Mesothelial cell of epicardium (in vitro differentiated cells): ENCODE measurements at places on chromosomes 1 and 21. TPM values are rescaled to one million over a fixed set of nuclear protein-coding genes. Genes with fewer than 3 reads are reported as not detected.
A peak's percentile ranks its signal among the peaks of the same experiment; 100 is the strongest.

DNA sequence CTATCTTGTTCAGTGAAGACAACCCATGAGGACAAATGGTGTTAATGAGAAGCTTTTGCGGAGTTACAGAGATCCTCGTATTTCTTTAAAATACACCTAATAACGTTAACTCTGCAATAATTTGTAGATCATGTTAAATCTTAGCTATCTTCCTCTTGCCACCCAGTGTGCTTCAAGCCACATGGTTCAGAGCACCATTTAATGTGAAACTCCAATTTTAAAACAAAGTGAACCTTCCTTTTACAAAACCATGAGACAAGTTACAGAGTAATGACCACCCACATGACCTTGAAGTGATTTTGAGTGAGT lies 1.7 kb upstream of the KCNE2 start:
- no peak for DNase-seq
- peaks cover 12% of the 10 kb centered on the region for H3K27me3 ChIP-seq
- no peak overlapping the region for H3K27ac ChIP-seq
- no peaks in the 10 kb centered on the region for H3K4me1 ChIP-seq

- H3K27me3 ChIP-seq, result no peaks in the 10 kb centered on the region
- H3K4me1 ChIP-seq, result peaks cover 9% of the 10 kb centered on the region
- no peak for DNase-seq
- H3K36me3 ChIP-seq, result no peaks in the 10 kb centered on the region
- H3K4me3 ChIP-seq, result no peak overlapping the region
- H3K27ac ChIP-seq, result no peak overlapping the region
Observed at GRCh38 chr1:186183219-186183618, 191.8 kb downstream of the TPR start.

DNA sequence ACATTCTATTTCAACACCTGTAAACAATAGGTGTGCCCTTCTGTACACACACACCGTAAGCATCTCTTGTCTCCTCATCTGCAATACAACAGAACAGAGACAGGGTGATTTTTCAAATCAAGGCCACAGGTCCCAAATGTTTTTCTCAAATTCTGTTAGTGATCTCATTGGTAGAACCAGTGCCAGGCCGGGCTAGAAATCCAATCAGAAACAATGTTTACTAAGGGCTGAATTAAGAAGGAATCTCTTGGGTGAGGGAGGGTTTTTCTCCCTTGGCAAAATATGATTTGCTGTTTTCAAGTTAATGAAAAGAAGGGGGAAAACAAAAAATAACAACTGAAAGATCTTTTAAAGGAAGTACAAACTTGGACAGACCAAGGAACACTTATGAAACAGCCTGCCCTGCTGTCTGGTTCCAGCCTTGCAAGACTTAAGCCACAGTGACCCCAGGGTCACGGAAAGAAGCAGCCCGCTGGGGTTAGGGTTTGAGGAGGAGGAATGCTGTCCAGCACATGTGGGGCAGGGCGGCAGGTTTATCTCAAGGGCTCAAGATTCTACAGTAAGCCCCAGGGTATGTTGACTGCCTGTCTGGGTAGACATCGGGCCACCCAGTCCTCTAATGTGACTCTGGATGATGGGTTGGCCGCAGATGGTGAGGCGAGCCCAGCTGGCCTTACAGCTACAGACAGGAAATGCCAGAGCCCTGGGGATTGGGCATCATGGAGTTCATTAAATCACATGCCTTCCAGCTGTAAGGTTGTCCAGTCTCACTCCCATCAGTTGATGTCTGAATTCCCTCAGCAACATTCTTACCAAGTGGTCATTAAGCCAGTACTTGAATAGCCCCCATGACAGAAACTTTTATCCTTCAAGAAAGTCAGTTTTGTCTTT lies 73.3 kb upstream of the SLC44A3 start:
- H3K27me3 ChIP-seq, result no peaks in the 10 kb centered on the region
- no peak overlapping the region for H3K4me3 ChIP-seq
- peaks cover 9% of the 10 kb centered on the region for H3K4me1 ChIP-seq
- H3K36me3 ChIP-seq, result peaks cover 6% of the 10 kb centered on the region
- no peak overlapping the region for H3K27ac ChIP-seq

- H3K27ac ChIP-seq, result no peak overlapping the region
- H3K4me1 ChIP-seq, result peaks cover 6% of the 10 kb centered on the region
- H3K36me3 ChIP-seq, result no peaks in the 10 kb centered on the region
- H3K4me3 ChIP-seq, result no peak overlapping the region
- DNase-seq, result no peak
- no peaks in the 10 kb centered on the region for H3K27me3 ChIP-seq
Observed at GRCh38 chr1:245094954-245095353, 59.8 kb upstream of the KIF26B start.

The SF3B4 gene
- total RNA-seq, result 68.7 to 72.8 TPM (median 69.2 TPM) in 3 replicates

DNA sequence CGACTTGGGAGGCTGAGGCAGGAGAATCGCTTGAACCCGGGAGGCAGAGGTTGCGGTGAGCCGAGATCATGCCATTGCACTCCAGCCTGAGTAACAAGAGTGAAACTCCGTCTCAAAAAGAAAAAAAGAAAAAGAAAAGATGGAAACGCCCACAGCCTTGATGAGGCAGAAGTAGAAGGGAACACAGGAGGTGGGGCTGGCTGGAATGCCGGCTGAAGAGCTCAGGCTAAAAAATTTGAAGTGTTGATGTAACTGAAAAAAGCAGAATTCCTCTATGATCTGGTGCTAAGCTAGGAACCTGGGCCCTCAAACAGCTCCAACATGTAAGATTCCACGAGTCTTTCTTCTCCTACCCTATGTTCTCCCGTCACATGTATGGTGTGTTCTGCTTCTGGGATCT lies 53.6 kb downstream of the SLC66A1 start:
- H3K36me3 ChIP-seq, result peaks cover 1% of the 10 kb centered on the region
- peak overlapping the region; percentile 75 for H3K27ac ChIP-seq
- no peak overlapping the region for H3K4me3 ChIP-seq
- DNase-seq, result no peak

The LORICRIN gene
- total RNA-seq, result not detected in 3 replicates

The OR2T2 gene
- total RNA-seq, result not detected in 3 replicates

The SPRR4 gene
- total RNA-seq, result not detected in 3 replicates

GRCh38 chr1:244458781-244459180 lies 2.3 kb upstream of the CATSPERE start:
- no peaks in the 10 kb centered on the region for H3K27me3 ChIP-seq
- peaks cover 32% of the 10 kb centered on the region for H3K4me1 ChIP-seq
- H3K4me3 ChIP-seq, result no peak overlapping the region
- H3K36me3 ChIP-seq, result peaks cover 9% of the 10 kb centered on the region
- DNase-seq, result no peak
- no peak overlapping the region for H3K27ac ChIP-seq

DNA sequence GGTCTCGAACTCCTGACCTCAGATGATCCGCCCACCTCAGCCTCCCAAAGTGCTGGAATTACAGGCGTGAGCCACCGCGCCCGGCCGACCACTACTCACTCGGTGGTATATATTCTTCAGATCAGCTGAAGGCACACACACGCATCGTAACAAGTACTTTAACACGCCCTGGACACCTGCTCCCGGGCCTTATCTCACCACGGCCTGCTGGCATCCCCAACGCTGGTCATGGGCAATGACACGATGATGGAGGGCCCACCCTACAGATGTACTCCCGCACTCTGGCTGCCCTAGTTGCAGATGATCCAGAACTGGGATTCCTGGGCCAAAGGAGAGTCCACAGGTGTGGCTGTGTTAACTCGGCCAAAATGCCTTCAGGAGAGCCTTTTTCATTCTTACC lies 11.6 kb downstream of the UBE2J2 start:
- H3K4me3 ChIP-seq, result no peak overlapping the region
- no peaks in the 10 kb centered on the region for H3K27me3 ChIP-seq
- peaks cover 36% of the 10 kb centered on the region for H3K36me3 ChIP-seq

DNA sequence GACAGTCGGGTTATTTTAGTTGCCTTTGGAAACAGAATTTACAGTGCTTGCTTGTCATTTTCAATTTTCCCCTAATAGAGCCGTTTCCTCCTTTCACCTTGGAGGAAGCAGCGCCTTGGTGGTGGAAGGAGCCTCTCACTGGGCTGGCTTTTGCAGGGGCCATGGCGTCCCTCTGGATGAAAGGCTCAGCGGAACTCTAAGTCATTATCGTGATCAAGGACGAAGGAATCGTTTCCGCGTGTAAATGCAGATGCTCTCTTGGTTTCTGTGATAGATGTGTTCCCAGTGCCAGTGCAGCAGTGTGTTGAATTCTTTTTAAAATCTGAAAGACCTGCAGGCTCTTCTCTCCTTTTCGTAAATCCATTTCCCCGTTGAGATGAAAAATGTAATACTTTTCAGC lies 126.2 kb upstream of the LMO4 start:
- no peak overlapping the region for H3K4me3 ChIP-seq
- peaks cover 47% of the 10 kb centered on the region for H3K27me3 ChIP-seq
- no peak for DNase-seq
- no peaks in the 10 kb centered on the region for H3K36me3 ChIP-seq
- H3K4me1 ChIP-seq, result peaks cover 9% of the 10 kb centered on the region

- H3K27me3 ChIP-seq, result peaks cover 3% of the 10 kb centered on the region
- H3K4me3 ChIP-seq, result no peak overlapping the region
- H3K36me3 ChIP-seq, result no peaks in the 10 kb centered on the region
- no peaks in the 10 kb centered on the region for H3K4me1 ChIP-seq
- peak; percentile 26 for DNase-seq
Observed at GRCh38 chr1:206021626-206022365, 1.9 kb downstream of the CTSE start.

DNA sequence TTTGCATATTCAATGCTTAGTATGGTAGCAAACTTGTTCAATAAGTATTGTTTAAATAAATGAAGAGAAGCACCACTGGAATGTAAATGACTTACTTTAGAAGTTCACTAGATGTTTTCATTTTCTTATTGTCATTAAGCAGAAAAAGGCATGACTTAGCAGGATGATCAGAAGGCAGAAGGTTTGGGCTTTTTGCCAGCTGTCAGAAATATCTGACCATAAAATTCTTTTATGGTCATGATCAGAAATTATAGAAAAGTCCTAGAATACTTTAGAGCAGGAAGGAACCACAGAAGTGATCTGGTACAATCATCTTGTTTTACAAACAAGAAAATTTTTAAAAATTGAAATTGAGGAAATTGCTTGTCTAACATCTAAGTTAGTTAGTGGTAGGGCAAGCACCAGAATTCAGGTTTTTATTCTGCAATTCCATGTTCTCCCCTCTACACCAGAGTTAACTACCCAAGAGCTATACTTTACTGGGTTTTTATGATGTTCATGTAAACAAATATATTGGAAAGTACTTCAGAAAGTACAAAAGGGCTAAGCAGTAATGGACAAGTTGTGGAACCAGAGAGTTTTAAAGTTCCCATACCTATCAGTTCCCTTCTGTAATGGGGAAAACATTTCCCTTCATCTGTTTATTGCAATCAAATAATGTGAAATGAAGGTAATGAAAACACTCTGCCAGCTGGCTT lies 10.1 kb downstream of the FMO5 start:
- no peaks in the 10 kb centered on the region for H3K27me3 ChIP-seq
- no peak overlapping the region for H3K27ac ChIP-seq
- peaks cover 13% of the 10 kb centered on the region for H3K4me1 ChIP-seq
- H3K36me3 ChIP-seq, result no peaks in the 10 kb centered on the region
- DNase-seq, result no peak

DNA sequence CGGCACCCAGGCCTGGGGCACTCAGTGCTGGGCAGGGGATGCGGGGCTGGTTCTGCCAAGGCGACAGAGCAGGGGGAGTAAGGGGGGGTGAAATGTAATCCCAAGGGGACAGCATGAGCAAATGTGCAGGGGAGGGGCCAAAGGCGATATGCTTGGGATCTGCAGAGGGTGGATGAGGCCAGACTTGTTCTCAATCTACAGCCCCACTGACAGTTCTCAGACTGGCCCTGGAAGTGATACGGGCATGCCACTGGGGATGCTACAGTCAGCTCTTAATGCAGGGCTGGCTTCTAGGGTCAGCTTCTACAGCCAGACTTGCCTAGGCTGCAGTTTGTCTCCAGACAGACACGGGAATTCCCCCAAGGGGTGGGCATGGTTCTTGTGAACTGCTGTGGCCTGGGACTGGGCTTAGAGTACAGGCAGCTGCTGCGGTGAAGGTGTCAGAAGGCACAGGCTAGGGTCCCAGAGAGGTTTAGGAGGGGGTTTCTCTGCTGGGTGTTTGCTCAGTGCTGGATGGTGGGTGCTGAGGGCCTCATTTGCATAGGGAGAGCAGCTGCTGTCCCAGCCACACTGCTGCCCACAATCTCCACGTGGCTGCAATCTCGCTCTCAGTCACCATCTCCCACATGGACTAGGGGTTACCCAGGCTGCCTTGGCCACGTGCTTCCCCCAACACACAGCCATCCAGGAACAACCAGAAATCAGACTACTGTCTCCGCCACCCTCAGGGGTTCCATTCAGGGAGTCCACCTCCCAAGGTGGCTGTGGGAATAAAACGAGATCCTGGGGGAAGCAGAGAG lies 190.1 kb downstream of the HIVEP3 start:
- no peak overlapping the region for H3K4me3 ChIP-seq
- no peaks in the 10 kb centered on the region for H3K27me3 ChIP-seq
- H3K36me3 ChIP-seq, result no peaks in the 10 kb centered on the region
- no peak overlapping the region for H3K27ac ChIP-seq

The TFF3 gene
- total RNA-seq, result 1.5 TPM in 1 of 3 replicates, not detected in the others

GRCh38 chr1:196464480-196464941 lies 143.7 kb downstream of the KCNT2 start:
- H3K36me3 ChIP-seq, result peaks cover 11% of the 10 kb centered on the region
- DNase-seq, result peak; percentile 38
- H3K27me3 ChIP-seq, result no peaks in the 10 kb centered on the region
- peak overlapping the region; percentile 26 for H3K27ac ChIP-seq
- H3K4me3 ChIP-seq, result no peak overlapping the region
